ENCODE measurements at places on chromosomes 4 and X.

- peak; percentile 8 for DNase-seq
These were observed 18.5 kb downstream of the SUV39H1 start for GRCh38 chrX:48715072-48715471.

GRCh38 chr4:3177426-3177825, 71.5 kb upstream of the MSANTD1 start:
- DNase-seq, result no peak

DNA sequence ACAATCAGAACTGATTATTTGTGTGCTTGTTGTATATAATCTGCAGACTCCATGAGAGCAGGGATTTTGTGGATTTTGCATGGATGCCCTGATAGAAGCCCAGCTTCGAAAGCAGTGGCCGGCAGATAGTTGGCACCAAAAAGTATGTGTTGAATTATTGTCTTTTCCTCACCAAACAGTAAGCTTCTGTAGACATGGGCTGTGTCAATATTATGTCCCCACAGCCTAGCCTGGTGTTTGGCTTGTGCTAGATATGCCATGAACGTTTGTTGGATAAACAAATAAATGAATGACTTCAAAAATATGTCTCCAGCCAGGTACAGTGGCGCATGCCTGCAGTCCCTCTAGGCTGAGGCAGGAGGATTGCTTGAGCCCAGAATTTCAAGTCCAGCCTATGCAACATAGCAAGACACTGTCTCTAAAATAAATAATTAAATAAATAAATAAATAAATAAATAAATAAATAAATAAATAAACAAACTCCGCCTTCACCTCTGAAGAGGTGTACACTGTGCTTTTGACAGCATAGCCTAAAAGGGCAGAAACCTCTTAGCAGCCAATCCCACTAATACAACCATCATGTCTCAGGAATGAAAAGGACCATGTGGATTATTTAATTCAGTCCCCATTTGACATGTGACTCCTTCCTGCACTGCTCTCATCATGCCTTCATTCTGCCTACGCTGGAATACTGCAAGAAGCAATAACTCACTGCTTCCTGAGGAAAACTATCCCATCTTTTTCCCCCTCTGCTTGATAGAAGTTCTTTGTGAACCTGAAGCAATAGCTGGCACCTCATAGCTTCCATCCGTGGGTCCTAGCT, 335.2 kb downstream of the FBXW7 start:
- DNase-seq, result no peak

DNA sequence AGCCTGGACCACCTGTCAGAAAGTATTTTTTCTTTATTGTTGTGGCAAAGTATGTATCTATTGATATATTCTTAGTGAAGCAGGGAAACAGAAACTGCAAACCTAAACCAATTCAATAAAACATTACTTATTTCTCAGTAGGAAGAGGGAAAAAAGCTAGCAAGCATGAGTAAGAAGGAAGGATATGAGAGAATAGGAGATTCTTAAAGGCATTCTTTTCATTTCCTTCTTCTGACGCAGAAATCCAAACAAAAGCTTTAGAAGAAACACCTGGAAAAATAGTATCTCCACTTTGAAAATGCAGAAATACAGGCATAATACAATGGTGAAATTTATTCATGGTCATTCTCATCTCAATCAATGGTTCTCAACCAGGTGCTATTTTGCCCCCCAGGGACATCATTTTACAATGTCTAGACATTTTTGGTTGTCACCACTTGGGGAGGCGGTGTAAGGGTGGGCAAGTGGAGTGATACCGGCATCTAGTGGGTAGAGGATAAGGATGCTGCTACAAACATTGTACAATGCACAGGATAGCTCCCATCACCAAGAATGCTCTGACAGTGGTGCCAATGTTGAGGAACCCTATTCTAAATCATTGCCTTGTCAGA, 21.7 kb upstream of the ATXN3L start:
- DNase-seq, result no peak

GRCh38 chr4:6942238-6942800, 32.7 kb downstream of the TBC1D14 start:
- peak; percentile 86 for DNase-seq

- DNase-seq, result no peak
These were observed 123.1 kb upstream of the GLRA2 start for GRCh38 chrX:14406225-14406624.

DNA sequence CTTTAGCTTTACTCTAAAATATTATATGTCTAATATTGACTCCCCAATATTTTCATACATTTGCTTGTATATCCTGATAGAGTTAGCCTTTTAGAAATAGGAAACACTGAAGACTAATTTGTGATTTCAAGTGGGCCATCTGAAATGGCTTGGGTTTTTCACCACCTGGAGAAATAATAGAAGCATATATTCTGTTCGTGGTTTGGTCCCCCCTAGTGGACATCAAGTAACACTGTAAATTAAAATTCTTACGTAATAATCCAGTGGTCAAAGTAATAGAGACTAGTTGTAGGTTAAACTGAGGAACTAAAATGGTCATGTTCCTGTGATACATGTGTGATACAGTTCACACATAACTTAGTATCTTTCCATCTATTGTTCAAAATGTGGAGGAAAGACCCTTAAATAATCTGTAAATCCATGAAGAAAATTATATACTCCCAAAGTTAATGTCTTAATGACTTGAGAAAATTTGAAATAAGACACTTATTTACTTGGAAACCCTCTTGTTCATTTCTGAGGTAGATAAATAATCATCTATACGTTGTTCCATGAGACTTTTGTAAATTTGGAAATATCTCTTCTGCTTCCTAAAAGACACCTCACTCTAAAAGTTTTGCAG, 79.8 kb upstream of the SMARCAD1 start:
- DNase-seq, result no peak

DNA sequence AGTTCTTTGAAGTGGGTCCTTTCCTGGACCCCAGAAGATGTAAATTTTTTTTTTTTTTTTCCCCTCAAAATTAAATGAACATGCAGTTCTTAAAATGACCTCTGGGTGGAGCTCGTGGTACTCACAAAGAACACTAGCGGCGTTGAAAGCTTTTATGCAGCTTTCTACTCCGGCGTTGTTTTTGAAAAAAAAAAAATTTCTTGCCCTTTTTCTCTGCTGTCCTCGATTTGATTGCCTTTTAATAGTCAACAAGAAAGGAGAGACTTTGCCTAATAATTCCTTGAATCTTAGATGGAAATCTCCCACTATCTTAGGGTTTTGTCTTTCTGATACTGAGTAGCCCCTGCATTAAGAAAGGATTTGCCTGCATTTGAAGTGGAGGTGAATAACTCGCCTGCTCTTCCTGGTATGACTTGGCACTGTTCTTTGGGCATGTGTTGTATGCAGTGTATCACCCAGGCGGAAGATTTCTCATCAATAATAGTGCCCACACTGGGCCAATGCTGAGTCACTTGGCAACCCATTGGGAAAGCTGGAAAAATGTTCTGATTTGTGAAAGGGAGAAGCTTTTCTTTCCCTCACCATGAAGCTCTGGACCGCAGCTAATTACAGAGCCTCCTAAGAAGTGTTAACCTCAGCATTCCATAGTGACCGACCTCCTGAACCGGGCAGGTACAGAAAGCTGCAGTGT, 104.0 kb downstream of the PHEX start:
- no peak for DNase-seq

- DNase-seq, result no peak
These were observed 73.7 kb downstream of the CHST7 start for GRCh38 chrX:46647251-46647650.

- DNase-seq, result no peak
These were observed 109.6 kb upstream of the FTHL17 start for GRCh38 chrX:31181377-31182000.

DNA sequence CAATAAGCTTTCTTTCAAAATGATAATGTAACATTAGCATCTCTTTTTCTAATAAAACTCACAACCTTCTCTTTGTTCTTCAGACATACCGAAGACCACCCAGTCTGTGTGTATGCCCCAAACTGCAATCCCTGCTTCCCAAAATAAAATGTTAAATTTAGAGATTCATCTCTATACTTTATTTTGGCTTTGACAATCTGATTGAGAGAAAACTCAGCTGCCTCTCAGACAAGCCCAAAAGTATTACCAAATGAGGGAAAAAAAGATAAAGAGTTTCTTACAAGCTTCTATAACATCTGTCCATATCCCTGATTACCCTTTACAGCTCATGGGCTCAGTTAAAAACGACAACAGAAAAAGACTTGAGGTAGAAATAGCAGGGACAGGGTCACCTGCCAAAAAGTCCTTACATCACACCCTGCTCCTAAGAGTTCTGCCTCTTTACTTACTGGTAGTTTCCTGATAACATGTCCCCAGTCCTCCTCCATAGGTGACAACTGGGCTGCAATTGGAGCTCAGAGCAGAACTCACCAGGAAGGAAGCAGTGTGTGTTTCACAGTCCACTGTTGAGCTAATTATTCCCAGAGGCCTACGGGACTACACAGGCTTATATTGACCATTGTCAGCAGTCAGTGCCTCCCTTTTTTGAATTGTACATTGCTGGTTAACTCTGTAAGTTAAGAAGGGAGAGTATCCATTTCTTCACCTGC, 70.9 kb upstream of the FAM9C start:
- DNase-seq, result no peak

- no peak for DNase-seq
These were observed 23.5 kb upstream of the SPINK2 start for GRCh38 chr4:56844802-56845580.

GRCh38 chr4:173514641-173515217, 15.3 kb downstream of the HAND2 start:
- no peak for DNase-seq
